CD4-positive, alpha-beta T cell treated with Interferon gamma for 1 hour (primary cell): ENCODE measurements at places on chromosomes 5 and 9.

- no peak for DNase-seq
These were observed 80.6 kb upstream of the ZNF366 start for GRCh38 chr5:72587661-72588308.

GRCh38 chr5:140345919-140346347 is 470 bp downstream of the HBEGF start:
- peak; percentile 18 for DNase-seq

- no peak for DNase-seq
These were observed 138.3 kb upstream of the SMIM23 start for GRCh38 chr5:171647043-171647903.

DNA sequence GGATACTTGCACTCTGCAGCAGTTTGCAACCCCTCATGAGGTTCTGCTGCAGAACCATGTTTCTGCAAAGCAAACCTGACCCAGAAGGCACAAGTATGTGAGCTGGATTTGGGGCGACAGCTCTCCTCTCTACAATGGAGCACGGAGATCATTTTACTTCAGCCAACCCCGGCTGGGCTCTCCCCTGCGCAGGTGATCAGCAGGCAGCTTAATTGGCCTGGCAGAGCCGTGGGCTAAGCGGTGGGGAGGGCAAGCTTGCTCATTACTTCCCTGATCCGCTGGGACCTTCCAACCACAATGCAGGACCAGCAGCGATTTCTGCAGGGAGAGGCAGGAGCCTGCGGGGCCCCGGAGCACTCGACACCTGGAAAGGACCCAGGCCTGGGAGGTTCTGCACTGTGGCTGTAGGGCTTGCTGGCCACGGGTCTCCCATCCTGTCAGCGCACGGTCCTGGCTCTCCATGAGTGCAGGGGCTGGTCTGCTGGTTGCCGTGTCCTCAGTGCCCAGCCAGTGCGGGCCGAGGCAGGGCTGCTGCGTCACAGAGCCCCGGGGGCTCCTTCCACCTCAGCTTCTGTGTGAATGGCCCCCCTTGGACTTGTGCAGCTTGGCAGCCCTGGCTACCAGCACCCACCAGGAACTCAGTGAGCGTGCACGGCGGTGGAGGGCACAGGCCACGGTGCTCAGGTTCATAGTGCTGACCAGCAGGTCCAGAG is 51.8 kb upstream of the RAPGEF1 start:
- no peak for DNase-seq

GRCh38 chr5:100161868-100162267 is 373.3 kb upstream of the FAM174A start:
- no peak for DNase-seq

DNA sequence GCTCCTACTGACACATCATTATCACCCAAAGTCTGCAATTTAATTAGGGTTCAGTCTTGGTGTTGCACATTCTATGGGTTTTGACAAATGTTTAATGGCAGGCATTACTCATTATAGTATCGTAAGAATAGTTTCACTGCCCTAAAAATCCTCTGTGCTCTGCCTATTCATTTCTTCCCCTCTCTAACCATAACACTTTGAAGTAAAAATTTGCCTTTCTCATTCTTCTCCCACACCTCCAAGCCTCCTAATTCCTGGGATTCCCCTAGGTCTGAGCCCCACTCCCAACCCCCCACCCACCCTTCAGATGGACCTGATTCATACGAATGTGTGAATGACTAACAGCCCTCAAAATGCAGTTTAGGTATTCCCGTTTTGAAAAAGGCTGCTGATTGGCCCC is 18.4 kb downstream of the ENC1 start:
- no peak for DNase-seq

DNA sequence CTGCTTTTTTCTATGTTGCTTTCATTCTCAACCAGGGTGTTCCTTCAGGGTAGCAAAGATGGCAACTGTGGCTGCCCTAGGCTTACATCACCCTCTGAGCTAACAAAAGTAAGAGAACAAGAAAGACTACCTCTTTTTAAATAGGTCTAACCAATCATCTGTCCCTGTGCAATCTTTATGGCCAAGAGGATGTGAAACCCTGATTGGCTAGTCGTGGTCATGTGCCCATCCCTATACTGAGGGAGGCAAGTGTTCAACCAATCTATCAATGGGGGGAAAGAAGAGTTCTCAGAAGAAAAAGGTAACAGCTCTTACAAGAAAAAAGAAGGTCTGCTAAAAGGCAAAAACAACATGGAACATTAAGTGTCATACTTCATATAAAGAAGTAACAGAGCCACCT is 11.7 kb upstream of the SNCAIP start:
- no peak for DNase-seq

DNA sequence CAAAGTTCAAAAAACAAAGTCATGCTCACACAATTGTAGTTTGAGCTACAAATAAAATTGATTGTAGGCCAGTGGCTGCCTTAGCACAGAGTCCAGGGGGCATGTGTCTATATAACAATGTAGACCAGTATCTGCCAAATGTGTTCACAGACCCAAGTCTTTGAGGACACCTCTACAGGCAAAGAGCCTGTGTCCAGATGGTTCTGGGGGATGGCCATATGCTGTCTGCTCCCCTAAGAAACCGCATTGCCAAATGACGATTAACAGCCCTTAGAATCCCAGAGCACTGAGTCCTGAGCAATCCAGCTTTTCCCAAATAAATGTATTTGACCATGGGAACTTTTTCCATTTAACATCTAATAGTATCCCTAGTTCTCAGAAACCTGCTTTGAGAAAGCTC is 169.6 kb downstream of the ADCY2 start:
- DNase-seq = no peak

GRCh38 chr9:134049772-134050588 is 17.8 kb downstream of the BRD3 start:
- no peak for DNase-seq

DNA sequence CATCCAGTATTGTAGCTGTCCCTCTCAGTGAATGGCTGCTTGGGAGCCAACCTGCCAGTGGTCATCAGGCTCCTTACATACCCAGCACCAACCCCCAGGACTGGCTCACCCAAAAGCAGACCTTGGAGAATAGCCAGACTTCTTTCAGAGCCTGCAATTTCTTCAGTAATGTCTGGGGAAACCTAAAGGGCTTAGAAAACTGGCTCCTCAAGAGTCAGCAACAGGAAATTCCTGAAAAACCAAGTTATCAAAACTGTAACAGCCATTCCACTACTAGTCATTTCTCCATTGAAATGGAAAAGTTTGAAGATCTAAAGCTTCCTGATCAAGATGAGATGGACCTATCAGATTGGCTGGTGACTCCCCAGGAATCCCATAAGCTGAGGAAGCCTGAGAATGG is 12.3 kb upstream of the STING1 start:
- DNase-seq = no peak

GRCh38 chr5:128885649-128886255 is 79.5 kb upstream of the SLC27A6 start:
- no peak for DNase-seq

- no peak for DNase-seq
These were observed 123.9 kb upstream of the SLIT3 start for GRCh38 chr5:169424670-169425378.

- DNase-seq = no peak
These were observed 79.7 kb upstream of the ICE1 start for GRCh38 chr5:5342784-5343183.

DNA sequence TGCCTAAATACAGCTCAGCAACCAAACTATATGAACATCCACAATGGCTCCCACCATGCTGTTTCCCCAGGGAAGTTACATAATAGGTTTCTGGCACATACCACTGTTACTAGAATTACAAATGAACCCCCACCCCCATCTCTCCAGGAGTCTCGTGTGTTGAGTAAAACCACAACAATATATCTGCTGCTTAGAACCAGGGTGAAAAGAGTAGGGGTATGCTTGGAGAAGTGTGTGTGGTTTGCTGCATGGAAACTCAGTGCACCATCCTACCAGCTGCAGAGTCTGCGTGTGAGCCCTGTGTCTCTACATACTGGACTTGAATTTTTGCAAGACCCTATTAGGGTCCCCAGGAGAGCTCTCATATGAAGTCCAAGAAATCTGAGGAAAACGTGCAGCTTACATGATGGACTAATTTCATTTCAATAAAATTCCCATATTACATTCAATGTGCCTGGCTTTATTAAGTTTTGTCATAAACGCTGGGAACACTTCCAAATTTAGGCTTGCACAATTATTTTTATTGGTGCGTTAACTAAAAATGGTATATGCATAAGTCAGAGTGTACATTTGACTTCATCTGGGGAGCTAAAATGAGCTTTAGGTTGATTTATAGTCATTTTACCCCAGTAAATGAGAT is 104.5 kb upstream of the NFIB start:
- DNase-seq = no peak

DNA sequence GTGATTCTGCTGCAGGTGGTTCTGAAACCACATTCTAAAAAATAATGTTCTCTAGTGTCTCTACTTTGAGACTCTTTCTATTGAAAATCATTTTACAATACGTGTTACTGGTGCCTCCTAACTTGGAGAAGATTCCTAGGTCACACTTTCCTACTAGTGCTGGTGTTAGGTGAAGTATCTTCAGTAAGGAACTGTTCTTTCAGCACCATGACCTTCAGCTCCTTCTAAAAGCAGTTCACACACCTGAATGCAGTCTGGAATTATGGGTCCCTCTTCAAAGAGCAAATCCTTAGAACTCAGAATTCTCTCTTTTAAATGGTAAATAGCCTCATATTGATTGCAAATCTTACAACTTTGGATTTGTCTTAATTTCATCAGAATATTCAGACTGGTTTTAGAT is 10.6 kb upstream of the DPYSL3 start:
- DNase-seq = no peak

GRCh38 chr9:36867672-36868471 is 166.2 kb downstream of the PAX5 start:
- no peak for DNase-seq

- DNase-seq = no peak
These were observed 100.0 kb downstream of the BASP1 start for GRCh38 chr5:17317473-17317872.

GRCh38 chr9:107751567-107752210 is 262.1 kb upstream of the KLF4 start:
- peak; percentile 48 for DNase-seq

DNA sequence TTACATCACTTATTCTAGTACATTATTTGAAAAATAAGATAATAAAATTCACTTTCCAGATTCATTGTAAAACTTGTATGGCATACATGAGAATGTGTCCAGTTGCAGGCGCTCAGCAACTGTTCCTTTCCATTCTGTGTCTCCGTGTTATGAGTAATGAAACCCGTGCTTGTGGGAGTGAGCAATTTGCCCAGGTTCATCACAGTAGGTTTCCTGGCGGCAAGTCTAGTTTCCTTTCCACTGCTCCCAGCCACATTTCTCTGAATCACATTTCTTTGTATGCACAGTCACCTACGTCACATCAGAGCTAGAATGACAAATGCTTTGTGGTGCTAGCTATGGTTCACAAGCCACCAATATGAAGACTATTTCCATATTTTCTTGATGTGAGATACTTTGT is 39.9 kb downstream of the MOCS2 start:
- no peak for DNase-seq

DNA sequence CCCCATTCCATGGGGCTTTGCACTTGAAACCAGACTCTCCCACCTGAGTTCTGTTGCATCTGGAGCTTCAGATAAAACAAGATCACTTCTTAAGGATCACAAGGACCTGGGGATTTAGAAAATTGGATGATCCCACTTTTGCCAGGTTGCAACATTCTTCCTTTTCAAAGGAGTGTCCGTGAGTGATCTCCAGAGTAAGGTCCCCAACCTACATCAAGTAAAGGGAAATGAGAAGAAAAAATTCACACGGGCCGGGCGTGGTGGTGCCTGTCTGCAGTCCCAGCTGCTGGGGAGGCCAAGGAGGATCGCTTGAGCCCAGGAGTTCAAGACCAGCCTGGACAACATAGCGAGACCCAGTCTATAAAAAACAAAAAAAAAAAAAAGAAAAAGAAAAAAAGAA is 41.2 kb upstream of the COL5A1 start:
- no peak for DNase-seq

GRCh38 chr9:129336130-129336528 is 158.1 kb upstream of the IER5L start:
- DNase-seq = no peak

DNA sequence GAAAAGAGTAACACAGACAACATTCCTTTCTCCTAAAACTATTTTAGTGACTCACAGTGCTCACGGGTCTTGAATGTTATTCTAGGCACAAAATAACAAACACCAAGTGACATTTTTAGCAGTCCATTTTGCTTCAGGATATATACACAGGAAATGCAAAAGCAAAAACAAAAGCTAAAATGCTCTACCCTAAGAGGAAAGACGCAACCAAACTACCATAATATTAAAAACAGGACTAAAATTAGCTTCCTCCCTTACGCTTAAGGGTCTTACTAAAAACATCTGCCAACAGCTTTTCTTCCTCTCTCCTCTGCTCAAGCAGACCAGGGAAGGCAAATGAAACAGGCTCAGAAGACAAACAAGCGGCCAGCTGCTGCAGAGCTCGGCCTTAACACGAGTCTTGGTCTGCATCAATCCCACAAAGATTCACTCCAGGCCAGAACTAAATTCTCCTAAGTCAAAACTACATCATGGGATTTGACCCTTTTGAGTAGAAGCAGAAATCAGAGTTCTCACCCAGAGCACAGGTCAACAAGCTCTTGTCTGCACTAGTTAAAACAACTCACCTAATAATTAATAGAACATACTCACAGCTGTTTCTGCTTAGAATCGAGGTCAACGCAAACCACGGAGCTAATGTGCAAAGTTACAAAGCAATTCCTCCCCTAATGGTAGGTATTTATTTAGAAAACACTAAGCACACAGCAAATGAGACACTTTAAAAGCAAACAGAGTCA is 62.3 kb downstream of the RAPGEF1 start:
- DNase-seq = no peak

- DNase-seq = no peak
These were observed 42.3 kb upstream of the MCTP1 start for GRCh38 chr5:95327211-95327610.

GRCh38 chr9:120212853-120213200 is 367.1 kb downstream of the CDK5RAP2 start:
- DNase-seq = no peak

GRCh38 chr5:157370967-157371366 is 89.0 kb upstream of the NIPAL4 start:
- no peak for DNase-seq

DNA sequence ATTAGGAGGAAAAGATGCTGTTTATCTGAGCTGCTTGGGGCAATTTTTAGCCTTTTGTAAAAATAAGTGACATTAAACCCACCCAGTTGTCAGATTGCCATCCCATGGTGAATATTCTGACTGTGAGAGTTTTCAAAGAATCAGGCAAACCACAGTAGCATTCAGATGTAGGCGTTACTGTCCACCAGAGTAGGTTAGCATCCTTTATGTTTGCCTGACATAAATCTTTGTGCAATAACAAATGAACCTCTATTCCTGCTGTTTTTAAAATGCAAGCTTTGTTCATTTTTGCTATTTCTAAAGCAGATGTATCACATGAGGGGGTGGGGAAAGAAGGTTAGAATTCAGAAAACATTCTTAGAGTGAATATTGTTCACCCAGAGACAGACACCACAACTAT is 427.8 kb downstream of the CDH9 start:
- no peak for DNase-seq
